NB4 (cell line): ENCODE measurements at places on chromosomes 4 and X.

DNA sequence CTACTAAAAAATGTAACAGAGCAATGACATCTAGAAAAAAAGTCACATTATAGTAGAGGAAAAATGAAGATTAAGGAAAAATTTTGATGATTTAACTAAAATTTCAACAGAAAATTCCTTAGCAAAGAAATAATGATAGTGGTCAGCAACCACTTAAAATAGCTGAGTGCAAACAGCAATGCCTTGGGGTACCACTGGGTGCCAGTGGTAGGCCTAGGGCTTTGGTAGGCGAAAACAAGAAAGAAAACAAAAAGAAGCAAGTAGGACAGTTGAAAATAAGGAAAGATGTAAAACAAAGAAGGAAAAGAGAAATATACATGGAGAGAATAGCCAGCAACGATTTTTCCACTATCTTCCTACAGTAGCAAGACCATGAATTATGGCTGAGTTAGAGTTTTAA lies 313.5 kb upstream of the IRS4 start:
- DNase-seq = no peak

DNA sequence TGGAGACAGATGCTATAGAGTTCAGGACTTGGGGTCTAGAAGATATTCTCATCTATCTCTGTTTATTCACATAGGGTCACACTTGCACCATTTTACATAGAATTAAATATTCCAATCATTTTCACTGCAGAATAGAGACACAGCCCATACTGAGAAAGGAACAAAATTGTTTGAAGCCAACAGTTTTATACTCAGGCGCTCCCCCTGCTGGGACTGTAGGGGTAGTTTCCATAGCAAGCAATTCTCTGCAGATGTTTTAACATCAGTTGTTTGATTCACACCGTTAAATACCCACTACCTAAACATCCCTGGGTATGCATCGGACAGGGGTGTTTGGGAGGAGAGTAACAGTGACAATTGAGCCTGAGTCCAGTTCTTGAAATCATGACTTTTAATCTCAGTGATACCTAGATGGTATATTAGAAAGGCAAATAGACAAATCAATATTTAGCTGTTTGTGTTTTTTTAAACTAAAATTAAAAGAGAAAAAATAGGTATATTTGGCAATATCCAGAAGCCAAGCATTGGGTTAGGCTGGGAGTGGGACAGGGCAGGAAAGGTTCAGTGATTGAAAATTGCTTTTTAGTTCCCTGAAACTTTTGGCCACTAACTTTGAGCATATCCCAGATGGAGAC lies 33.8 kb downstream of the LONRF3 start:
- DNase-seq = peak; percentile 29

DNA sequence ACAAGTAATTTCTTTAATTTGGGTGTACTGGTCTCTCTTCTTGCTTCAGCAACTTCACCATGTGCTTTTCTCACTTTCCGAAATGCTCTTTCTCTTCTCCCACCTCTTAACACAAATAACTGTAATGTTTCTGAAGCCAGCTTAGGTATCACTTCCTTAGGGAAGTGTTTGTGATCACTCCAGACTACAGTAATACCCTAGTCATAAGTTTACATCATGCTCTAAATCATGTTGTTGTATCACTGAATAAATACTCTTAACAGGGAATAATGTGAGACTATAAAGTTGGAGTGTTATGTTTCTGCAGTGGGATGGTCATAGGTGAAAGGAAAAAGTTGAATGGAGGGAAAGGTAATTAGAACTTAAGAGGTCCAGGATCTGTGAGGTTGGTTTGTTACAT lies 712.3 kb downstream of the C4orf33 start:
- no peak for DNase-seq

GRCh38 chr4:71206763-71207162 lies 132.1 kb upstream of the SLC4A4 start:
- DNase-seq = no peak

DNA sequence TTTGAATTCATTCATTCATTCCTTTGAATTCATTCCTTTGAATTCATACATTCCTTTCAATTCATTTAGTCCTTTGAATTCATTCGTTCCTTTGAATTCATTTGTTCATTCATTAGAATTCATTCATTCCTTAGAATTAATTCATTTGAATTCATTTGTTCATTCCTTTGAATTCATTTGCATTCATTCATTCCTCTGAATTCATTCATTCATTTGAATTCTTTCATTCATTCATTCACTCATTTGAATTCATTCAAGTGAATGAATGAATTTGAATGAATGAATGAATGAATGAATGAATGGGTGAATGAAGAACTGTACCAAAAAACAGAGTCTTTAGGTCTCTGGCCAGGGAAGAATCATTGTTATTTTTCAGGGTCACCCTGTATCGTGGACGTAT lies 216.6 kb downstream of the DHRSX start:
- no peak for DNase-seq

DNA sequence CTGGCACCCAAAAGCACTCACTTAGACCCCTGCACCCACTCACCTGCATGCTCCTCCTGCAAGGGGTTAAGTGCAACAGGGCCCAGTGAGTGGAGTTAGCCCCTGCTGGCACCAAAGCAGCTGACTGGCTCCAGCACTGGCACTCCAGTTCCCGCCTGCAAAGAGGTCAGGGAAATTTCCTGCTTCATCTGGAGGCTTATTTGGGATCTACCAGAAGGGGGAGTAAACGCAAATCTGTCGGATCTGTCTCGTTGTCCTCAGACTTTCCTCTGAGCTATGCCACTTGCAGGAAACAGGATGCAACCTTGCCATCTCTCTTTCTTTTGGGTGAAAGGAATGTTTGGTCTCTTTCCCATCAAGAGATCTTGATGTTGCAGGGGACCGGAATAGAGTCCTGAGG lies 435.6 kb downstream of the PCDH10 start:
- DNase-seq = no peak
